Adrenal gland (tissue), 19 donors: ENCODE measurements at places on chromosomes 6 and 20. TPM values are rescaled to one million over a fixed set of nuclear protein-coding genes. Genes with fewer than 3 reads are reported as not detected.

GRCh38 chr6:97445407-97445806, 162.4 kb upstream of the MMS22L start:
- no peak for DNase-seq

DNA sequence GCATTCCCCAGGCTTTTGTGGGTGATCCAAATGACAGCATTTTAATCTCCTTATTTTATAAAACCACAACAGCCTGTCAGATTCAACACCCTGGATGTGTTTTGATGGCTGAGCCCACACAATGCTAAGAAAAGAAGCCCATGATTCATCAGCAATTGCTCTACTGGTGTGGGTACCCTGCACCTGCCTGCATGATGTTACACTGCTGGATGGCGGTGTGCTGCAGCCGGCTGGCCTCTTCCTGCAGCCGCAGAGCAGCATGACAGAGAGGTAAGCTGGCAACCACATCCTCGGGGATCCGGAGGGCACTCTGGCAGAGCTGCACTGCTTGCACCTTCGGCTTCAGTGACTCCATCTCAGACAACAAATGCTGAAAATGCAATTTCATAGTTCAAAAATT, 327.5 kb downstream of the SYNE1 start:
- DNase-seq: no peak

- no peak for DNase-seq
Measured at GRCh38 chr6:167933290-167933689, 64.2 kb upstream of the KIF25 start.

DNA sequence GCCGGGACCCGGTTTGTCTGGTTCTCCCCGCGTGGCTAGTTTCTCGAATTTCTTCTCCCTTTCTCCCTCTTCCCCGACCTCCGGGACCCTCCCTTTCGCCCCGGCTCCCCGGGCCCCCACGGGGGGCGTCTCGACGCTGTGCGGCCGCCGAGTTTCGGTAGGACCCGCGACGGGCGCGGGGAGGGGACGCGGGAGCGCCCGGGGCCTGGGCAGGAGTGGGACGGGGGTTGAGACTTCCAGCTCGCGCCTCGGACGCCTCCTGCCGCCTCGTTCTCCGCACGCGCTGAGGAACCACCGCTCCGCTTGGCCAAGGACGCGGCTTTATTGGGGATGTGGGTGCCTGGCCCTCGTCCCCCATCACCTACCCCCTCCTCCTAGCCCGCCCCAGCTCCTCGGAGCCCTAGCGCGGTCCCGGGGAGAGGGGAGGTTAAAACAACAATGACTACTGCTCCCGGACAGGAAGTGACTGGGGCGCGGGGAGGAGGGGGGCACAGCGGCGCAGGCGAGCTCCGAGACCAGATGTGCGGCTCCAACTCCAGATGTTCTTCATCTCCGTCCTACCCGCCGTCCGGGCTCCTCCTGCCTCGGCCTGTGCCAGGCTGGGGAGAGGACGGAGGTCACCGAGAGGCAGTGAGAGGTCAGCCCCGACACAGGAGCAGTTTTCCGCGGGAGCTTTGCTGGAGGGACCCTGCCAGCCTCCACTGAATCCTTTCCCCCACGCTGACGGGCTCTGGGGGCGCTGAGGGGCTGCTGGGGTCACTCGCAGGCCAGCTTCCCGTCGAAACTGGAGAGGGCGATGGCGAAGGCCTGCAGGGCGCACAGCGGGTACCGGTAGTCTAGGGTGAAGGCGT, 917 bp upstream of the TEAD3 start:
- DNase-seq: peak; percentile 55

- DNase-seq: no peak
Measured at GRCh38 chr20:2983508-2983907, 59.9 kb upstream of the GNRH2 start.

GRCh38 chr6:131282365-131282764, 147.1 kb downstream of the AKAP7 start:
- no peak for DNase-seq

DNA sequence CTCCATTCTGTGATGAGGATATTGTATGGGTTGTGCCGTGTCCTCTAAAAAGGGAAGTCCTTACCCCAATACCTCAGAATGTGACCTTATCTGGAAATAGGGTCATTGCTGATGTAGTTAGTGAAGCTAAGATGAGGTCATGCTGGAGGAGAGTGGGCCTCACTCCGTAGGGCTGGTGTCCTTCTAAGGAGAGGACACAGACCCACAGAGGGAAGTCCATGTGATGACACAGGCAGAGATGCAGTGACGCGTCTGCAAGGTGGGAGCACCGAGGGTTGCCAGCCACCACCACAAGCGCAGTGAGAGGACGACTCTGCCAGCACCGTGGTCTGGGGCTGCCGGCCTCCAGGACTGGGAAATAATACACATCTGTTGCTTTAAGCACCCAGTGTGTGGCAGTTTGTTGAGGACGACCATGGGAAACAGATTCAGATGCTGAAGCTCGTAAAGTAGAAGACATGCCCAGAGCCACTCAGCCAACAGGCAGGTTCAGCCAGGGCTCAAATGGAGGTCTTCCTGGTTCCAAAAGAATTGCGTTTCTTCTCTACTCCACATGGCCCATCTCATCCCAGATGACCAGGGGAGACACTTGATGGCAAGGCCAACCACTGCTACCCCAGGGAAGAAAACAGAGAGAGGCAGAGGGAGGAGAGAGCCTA, 59.2 kb upstream of the DUSP22 start:
- peak; percentile 33 for DNase-seq

- no peak for DNase-seq
Measured at GRCh38 chr6:4139272-4139671, 3.9 kb upstream of the ECI2 start.

- DNase-seq: peak; percentile 70
Measured at GRCh38 chr6:42017021-42017643, 33.2 kb upstream of the TAF8 start.

GRCh38 chr20:14723614-14724013, 386.2 kb upstream of the FLRT3 start:
- no peak for DNase-seq

DNA sequence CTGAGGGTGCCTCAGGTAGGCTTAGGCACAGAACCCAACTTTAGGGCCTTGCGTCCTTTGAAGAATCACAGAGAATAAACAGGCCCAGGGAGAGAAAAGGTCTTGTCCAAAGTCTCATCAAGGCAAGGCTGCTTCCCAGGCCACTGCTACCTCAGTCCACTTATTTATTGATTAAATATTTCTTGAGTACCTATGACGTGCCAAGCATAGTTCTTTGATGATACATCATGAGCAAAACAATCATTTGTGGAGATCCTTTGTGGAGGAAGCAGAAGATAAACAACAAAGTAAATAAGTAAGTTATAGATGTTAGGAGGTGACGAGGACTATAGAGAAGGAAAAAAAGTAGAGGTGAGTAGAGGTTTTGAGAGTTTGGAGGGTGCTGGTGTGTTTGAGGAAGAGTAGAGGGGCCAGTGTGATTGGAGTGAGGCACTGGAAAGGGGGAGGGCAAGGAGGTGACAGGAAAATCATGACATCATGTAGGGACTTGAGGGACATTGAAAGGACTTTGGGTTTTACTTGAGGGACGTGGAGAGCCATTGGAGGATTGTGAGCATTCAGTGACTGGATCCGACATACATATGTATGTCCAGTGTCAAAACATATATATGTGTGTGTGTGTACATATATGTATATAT, 14.1 kb upstream of the CHMP4B start:
- DNase-seq: no peak

GRCh38 chr6:25564943-25565342, 87.1 kb upstream of the SCGN start:
- no peak for DNase-seq

DNA sequence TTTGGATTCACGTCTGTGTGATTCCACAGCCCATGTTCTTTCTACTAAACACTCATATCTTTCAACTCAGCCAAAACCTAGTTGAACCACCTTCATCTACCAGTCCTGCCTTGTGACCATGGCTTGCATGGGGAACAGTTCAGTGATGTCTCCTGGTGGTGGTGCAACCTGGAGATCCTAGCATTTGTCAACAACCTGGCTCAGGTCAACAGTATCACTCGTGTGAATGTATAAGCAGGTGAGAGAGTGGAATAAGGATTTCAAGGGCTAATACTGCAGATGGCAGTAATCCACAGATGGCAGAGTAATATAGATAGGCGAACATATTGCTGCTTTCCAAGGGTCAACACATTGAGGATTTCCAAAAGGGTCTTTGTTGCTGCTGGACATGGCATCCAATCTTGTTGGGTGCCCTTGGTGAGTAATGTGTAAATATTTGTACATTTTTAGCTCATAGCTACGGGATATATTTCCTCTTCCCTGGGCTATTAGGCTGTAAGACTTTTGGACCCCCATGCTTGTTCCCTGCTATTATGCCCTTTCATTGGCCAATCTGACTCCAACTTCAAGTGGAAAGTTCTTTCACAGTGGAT, 13.4 kb downstream of the PBOV1 start:
- no peak for DNase-seq

DNA sequence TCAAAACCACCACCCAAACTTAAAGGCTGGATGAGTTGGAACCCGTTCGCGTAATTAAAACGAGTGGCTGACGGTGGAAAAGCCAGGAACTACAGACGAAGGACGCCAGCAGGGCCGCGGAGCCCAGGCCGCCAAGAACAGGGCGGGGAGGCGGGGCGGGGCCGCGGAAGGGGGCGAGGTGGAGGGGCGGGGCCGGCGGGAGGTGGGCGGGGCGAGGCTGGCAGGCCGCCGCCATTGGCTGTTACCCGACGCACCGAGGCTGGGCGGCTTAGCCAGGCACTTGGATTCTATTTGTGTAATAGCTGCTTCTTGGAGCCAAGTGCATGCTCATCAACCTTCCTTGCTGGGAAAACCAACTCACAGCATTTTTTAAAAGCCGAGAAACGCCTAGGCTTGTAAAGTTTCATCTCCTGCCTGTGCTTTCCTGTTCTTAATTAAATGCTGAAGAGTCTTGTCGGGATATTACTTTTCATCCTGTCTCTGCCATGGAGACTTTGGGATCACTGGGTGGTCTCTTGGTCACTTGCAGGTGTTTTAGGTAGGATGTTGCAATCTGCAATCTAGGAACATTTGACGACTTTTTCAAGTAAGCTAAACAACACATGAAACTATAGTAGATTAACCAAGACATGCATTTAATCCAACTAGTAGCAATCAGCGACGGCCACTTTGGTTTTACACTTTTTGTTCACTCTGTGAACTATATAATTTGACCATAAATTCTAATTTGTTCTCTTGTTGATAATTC, 245.0 kb downstream of the ARID1B start:
- peak; percentile 96 for DNase-seq

- DNase-seq: no peak
Measured at GRCh38 chr6:139271056-139271455, 20.7 kb downstream of the TXLNB start.

DNA sequence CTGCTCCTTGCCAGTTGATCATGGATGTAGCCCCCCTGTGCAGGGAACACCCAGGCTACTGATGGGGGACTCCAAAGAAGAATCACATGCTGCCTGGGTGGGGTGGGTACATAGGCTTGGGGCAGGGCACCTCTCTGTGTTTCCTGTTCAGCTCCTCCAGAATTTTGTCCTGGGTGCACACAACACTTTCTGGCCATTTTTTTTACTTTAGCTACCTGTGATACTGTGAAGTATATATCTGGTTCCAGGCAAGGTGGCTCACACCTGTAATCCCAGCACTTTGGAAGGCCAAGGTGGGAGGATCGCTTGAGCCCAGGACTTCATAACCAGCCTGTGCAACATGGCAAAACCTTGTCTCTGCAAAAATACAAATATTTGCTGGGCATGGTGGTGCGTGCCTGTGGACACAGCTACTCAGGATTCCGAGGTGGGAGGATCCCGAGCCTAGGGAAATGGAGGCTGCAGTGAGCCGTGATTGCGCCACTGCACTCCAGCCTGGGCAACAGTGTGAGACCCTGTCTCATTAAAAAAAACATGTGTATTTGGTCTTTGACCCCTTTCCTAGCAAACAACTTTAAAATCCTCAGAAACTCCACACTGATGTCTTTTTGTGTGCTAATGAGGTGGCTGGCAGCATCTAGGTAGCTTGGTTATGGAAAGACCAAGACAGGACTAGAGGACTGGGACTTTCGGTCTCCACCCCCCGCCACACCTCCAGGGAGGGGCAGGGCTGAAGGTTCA, 14.1 kb downstream of the SLC4A11 start:
- DNase-seq: no peak

DNA sequence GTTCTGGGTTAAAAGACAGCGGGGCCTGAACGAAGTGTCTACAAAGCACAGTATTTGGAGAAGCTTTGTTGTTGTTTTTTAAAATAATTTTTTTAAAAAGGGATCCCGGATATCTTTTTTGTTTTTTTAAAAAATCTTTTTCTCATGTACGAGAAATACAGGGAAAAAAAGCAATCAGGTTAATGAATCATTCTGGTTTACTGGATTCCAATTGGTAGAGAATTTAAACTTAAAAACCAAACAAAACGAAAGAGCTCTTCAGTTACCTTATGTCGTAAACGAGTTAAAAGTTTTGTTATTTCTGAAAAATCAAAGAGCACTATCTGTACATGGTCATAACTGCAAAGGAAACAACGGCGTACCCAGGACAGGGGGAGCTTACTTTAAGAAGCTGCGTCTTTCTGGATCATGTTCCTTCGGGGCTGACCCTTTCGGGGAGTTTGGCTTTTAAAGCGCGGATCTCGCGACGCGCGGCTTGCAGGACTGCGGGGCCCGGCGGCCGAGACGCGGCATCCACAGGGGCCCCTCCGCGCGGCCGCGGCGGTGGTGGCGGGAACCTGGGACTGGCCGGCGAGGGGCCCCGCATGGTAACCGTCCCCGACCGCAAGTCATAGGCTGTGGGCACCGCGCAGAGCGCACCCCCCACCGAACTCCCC, 927 bp downstream of the IL20RA start:
- DNase-seq: peak; percentile 52

GRCh38 chr6:34075906-34076305, 70.0 kb downstream of the GRM4 start:
- DNase-seq: no peak

DNA sequence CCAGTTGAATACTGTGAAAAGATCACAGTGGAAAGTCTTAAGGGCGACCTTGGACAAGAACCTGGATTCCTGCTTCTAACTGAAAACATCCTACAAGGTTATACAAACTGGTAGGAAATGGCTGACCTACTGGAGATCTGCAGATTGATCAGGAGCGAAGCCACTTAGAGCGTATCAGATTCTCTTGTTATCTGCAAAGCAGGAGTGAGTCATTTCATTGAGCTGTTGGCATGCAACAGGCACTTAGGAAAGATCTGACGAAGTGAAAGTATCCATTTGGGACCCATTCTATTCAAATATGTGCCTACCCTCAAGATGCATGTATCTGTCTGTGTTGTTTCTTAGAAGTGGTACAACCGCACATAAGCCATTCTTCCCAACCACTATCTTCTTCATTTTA, 131.2 kb upstream of the RIN2 start:
- DNase-seq: no peak

GRCh38 chr6:134480593-134480992, 162.7 kb upstream of the SGK1 start:
- DNase-seq: no peak

- DNase-seq: no peak
Measured at GRCh38 chr20:49677777-49678758, 35.6 kb downstream of the B4GALT5 start.

Gene AGPAT4
- polyA plus RNA-seq: 3.1 TPM

Gene RANBP9
- polyA plus RNA-seq: 57.7 TPM

Gene COL12A1
- polyA plus RNA-seq: 23.6 TPM

Gene OPN5
- polyA plus RNA-seq: not detected

Gene HAO1
- polyA plus RNA-seq: not detected

Gene CPXM1
- 19.7 TPM for polyA plus RNA-seq

Gene IPCEF1
- 0.62 TPM for polyA plus RNA-seq

Gene ATP9A
- 3.9 TPM for polyA plus RNA-seq

Gene MEI4
- 1.6 TPM for polyA plus RNA-seq
